ENCODE measurements at places on chromosomes 2 and 18.

DNA sequence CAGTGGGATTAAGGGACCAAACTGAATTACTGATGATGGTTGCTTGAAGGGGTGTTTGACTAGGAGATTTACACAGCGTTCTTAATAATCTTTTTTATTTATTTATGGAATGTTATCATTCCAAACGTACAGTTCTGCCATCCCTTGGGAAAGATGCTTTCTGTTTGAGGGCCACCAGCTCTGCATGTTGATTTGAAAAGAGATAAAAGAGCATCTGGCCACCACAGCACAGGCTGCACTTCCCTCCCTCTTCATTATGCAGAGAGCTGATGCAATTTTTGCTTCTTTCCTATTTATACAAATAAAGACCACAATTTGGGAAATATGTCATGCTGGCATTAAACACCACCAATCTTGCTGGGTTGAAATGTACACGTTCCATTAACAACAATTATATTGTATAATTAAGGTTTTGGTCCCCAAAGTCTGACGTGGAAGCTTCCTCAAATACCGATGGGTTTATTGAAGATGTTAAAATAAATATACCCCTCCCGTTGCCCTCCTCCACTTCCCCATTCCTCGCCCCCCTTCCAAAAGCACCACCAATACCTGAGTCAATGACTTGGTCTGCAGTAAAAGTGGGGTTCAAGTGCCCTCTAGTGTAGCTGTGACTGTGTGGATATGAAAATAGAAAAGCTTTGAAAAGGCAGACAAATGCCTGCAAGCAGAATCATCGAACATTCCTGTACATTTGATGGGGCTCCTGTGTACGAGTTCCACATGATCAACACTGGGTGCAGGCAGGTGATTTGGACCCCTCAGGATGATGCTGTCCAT lies 211.9 kb downstream of the HRH4 start:
- no peak for DNase-seq

DNA sequence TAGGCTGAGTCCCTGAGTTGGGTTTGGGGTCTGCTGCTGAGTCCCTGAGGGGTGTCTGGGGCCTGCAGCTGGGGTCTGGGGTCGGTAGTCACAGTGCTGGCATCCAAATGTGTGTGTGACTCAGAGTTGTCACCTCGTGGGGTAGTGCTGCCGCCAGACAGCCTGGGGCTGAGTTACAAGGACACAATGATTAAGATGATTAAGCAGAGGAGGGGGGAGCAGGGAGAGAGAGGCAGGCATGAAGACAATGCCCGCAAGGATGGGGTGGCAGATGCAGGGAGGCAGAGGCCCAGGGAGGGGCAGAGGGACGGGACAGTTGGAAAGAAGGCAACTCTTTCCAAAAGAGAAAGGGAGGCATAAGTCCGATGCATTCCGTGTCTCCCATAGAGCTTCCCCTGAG lies 120.2 kb downstream of the CELF4 start:
- no peak for DNase-seq

- DNase-seq: no peak
Measured at GRCh38 chr2:172246649-172247048, 143.9 kb upstream of the DLX2 start.

- no peak for DNase-seq
Measured at GRCh38 chr2:170146784-170147183, 31.2 kb upstream of the MYO3B start.

DNA sequence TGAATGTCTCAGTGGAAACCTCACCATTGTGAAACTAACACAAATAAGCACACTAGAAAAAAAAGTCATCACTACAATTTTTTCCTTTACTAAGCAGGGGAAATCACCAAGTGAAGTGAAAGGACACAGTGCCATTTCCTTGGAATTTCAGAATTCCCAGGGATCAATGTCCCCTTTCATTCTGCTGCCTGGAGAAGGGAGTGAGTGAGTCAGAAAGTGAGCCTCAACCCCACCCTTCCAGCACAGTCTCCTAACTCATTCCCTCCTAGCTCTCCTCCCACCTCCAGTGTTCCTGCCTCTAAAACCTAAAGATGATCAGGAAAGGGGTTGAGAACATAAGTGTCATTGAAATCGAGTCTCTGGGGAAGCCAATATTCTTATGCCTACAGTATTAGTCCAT lies 608.5 kb downstream of the RNF144A start:
- no peak for DNase-seq

DNA sequence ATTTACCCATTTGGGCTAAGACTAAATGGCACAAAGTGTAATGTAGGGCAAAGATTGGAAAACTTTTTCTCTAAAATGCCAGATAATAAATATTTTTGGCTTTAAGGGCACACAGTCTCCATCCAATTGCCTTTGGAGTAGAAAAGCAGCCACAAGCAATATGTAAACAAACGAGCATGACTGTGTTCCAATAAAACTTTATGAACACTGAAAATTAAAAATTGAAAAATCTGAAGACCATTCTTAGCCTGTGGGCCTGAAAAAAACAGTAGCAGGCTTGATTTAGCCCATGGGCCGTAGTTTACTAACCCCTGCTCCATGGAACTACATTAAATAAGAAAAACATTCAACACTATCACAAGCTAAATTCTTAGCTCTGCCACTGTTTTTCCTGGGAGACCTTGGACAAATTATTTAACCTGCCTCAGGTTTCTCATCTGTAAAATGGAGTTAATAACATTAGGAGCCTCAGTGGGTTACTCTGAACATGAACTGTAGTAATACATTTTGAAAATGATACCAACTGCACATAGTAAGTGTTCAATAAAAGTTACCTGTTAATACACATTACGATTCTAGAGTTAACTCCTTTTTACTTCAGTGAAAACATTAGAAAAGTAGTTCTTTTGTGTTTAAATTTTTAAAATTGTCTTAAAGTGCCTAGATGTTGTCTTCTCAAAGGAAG lies 1.3 kb downstream of the IFIH1 start:
- DNase-seq: no peak

DNA sequence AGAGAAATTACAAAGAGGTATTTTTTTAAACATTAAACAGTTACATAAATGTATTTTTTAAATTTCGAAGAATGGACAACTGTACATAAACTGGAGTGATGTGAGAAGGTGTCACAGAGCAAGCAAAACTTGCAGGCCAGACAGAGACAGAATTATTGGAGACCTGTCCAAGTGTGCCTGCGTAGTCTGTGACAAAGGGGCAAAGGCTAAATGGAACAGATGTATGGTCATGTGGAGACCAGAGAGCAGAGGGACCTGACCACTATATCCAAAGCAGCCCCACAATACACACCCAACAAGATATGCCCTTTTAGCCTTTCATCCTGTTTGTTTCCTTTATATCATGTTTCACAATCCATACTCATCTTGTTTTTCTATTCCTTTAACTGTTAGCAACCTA lies 225.3 kb upstream of the VWC2L start:
- DNase-seq: no peak

- DNase-seq: no peak
Measured at GRCh38 chr2:55431982-55432627, 12.4 kb upstream of the CCDC88A start.

- DNase-seq: no peak
Measured at GRCh38 chr18:41457765-41458326, 497.2 kb upstream of the PIK3C3 start.

DNA sequence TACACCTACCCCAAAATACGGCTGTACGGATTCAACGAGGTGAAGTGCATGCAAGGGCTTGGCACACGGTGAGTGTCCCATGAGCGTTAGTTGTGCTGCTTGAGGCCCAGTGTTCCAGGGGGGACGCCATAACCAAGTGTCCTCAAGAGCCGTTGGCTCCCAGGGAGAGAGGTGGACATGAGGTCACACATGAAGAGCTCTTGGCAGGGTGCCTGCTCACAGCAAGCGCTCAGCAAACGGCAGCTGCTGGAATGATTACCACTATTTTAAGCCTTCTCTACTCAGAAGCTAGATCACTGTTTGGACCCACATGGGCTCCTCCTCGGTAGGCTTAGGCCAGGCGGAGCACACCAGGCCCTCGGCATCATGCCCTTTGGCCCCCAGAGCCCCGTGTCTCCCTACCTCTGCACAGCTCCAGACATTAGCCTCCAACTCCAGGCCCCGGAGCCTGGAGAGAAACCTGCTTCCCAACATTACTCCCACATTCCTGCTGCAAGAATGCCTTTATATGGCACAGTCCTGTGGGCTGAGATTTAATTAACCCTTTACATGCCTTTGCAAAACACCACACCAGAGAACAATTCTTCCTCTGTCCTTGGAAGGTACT lies 68.4 kb upstream of the PPP1CB start:
- no peak for DNase-seq

DNA sequence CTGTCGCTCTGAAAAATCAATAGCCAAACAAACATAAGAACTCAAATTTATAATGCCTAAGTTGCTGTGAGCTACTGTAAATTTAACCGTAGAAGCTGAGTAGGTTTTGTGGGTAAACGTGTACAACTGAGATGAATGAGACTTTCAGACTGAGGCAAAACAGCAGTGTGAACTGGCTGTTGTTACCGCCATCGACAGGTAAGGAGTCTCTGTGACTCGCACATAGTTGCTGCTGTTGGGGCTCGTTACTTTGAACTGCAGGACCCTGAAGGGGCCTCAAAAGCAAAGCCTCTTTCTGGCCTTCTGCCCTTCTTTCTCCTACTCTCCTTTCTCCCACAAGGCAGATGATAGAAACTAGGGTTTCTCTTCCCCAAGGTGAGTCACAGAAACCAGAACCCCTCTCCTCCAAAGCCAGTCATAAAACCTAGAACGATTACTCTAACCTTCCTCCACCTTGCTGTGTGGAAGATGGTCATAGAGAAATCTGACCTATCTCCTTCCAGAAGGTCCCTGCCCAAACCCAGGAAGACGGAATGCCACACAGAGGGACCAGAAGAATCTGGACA lies 101.2 kb downstream of the DLGAP1 start:
- no peak for DNase-seq

GRCh38 chr18:36513556-36513955 lies 216.0 kb downstream of the FHOD3 start:
- DNase-seq: no peak

- DNase-seq: no peak
Measured at GRCh38 chr2:207416111-207416510, 113.7 kb upstream of the CREB1 start.

DNA sequence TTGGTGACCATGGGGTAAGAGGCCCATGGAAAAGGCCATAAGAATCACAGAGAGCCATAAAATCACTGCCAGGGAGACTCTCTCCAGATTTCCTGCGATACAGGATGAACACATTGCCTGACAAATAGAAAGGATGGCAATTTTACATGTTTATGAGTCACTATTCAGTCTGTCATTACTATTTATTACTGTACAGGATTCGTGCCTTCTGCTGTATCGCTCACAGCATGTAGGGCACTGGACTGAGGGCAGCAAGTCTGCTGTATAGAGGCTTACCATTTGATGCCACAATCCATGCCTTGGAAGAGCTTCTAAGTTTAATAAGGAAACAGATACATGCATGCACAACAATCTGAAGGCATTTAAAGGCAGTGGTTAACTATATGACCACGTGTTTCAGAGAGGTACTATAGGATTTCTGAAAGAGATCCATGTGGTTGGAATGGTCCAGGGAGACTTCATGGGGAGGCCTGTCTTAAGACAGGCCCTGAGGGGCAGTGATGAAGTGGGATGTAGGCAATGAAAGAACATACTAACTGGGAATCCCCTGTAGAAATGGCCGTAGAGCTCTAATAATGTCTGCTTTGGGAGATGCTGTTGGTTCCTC lies 702.4 kb upstream of the RAB6C start:
- DNase-seq: no peak

GRCh38 chr2:230823264-230823964 lies 41.3 kb upstream of the ITM2C start:
- DNase-seq: no peak

DNA sequence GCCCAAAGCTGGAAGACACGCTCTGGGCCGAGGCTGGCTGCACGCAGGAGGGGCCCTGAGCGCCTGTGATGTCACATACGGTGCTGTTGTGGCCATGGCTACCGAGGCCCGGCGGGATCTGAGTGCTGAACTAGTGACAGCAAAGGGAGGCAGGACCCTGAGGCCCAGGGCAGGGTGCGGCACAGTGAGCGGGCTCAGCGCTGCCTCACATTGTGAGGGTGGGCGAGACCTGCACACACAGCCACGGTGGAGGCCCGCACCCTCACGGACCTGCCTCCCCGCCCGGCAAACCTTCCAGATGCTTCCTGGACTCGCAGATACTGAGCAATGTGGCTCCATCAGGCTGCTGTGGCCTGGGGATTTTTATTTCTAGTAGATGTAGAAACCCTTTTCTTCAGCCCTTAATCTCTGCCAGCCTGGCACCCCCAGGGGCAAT lies 133.8 kb upstream of the CTDP1 start:
- DNase-seq: no peak

DNA sequence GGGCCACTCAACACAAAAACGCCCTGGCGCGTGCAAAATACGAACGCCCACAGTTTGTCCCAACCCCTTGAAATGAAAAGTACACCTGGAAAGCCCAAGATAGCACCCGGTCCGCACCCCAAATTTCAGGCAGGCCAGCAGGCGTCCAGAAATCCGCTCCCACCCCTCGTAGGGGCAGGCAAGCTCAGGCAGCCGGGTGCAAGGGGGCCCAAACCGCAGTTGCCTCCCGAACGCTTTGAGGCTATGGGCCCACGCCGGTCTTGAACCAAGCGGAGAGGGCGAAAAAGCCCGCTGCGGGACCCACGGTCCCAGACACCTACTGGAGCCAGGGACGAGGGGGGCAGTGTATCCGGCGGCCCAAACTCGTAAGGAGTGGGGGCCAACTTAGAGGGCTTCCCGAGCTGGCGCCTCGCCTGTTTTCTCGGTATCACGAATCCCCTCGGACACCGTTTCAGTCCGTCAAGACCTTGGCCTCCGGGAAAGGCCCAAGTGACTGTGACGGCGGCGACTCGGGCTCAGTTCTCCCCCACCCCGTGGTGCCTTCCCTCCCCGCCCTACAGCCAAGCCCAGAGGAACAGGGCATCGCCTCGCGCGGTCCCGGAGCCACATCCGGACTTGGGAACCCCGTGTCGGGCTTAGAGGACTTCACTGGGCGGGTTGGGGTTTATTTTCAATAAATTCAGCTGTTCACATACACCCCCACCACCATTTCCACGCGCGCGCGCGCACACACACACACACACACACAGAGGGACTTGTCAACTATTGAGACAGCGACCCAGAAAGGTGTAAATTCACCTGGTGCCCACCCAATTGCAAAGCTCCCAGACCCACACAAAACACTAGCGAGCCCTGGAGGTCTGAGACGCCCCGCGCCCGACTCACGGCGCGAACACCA lies 6.2 kb upstream of the SATB2 start:
- no peak for DNase-seq

- no peak for DNase-seq
Measured at GRCh38 chr18:30491815-30492551, 550.6 kb downstream of the DSC3 start.

- no peak for DNase-seq
Measured at GRCh38 chr18:46278481-46279465, 174.6 kb downstream of the HAUS1 start.

All from T-helper 9 cell (primary cell).